ENCODE measurements at places on chromosomes 5 and 9.

DNA sequence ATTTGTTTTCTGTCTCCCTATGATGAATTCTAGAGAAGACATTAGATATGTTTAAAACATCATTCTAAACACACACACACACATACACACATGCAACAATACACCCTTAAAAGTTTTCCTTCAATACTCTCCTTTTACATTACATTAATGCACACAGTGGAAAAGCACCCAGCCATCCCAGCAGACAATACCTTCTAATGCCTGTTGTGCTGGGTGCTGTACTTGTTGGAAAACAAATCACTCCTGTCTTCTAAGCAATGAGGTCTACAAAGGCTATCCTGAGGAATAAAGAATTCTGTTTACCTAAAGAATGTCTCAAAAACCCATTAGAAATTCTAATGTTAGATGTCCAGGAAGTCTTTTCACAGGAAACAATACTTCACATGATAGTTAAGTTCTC, 259.1 kb upstream of the PPP1R2B start:
- no peak for DNase-seq

DNA sequence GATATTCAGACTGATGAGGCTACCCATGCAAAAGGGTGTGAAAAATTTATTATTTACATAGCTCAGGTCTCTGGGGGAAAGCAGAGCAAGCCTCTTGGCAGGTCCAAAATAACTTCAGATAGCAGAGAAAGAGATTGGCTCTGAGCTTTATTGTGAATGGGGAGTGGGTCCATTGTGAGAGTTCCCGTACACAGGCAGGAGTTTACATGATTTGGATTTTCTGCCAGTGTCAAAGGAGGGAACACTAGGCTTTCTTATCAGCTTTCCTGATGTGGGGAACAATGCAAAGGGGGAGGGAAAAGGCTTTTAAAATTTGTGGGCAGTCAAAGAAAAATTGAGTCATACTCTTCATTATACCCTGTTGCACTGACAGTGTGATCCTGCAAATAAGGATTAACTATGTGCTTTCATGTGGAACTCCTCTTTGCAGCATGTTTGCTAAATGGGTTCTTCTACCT, 615.0 kb upstream of the RIOK2 start:
- DNase-seq = no peak

GRCh38 chr9:104871961-104872527, 55.9 kb downstream of the ABCA1 start:
- no peak for DNase-seq

- no peak for DNase-seq
These were observed 32.3 kb downstream of the NRG2 start for GRCh38 chr5:140010798-140011197.

DNA sequence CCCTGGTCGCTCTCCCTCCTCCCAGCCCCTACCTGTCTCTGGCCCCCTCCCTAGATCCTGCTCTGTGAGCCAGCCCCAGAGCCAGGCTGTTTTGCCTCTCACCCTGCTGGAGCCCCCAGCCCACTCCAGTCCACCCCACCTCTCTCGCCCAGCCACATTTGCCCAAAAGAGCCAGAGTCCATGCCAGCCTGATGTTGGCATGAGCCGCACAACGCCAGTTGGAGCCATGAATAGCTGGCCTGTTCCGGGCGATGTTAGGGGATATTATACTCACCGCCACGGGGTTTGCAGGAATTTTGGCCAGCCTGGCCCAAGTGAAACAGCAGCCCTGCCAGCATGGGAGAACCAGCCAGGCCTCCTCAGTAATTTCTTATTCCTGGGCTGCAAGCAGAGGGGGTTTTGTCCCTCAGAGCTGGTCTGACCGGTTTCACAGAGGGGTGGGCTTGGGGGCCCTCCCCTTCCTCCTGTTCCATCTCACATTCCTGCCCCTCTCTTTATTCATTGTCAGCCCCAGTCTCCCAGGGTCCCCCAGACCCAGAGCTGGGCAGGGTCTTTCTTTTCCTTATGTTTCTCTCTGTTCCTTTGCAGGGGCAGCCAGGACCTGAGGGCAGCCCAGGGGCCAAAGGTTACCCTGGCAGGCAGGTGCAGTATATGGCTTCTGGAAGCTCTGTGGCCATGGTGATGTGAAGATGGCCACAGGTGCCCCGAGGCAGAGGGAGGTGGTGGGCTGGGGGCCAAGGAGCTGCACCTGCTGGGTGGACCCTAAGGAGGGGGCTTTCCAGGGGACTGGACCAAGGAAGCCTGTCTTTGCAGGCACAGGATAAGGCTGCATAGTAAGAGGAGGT, 50.1 kb downstream of the COL27A1 start:
- no peak for DNase-seq

DNA sequence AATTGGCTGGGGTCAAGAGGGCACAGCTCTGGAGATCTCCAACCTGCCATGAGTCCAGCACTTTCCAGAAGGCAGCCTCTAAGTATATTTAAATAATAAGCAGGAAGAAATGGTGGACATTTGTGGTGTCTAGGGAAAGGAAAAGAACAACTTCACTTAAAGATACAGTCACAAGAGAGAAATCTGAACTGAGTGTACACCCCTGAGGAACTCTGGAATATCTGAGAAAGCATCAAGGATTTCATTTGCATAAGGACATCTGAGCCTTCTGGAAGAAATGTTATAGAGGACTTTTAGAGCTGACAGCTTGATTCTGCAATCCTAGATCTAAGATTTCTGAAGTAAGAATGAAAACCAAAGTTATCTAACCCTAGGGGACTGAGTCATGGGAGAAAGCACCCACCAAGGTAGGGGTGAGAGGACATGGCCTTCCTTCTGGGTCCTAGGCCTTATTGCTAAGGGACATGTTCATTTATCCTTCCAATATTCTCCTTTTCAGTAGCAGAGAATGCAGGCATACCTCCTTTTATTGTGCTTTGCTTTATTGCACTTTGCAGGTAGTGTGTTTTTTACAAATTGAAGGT, 253.4 kb upstream of the SLC24A2 start:
- no peak for DNase-seq

GRCh38 chr5:172858511-172858989, 24.5 kb downstream of the ERGIC1 start:
- no peak for DNase-seq

GRCh38 chr9:136808806-136809158, 1.0 kb downstream of the RABL6 start:
- DNase-seq = peak; percentile 9

- no peak for DNase-seq
These were observed 242.8 kb downstream of the CDH18 start for GRCh38 chr5:19745247-19745646.

DNA sequence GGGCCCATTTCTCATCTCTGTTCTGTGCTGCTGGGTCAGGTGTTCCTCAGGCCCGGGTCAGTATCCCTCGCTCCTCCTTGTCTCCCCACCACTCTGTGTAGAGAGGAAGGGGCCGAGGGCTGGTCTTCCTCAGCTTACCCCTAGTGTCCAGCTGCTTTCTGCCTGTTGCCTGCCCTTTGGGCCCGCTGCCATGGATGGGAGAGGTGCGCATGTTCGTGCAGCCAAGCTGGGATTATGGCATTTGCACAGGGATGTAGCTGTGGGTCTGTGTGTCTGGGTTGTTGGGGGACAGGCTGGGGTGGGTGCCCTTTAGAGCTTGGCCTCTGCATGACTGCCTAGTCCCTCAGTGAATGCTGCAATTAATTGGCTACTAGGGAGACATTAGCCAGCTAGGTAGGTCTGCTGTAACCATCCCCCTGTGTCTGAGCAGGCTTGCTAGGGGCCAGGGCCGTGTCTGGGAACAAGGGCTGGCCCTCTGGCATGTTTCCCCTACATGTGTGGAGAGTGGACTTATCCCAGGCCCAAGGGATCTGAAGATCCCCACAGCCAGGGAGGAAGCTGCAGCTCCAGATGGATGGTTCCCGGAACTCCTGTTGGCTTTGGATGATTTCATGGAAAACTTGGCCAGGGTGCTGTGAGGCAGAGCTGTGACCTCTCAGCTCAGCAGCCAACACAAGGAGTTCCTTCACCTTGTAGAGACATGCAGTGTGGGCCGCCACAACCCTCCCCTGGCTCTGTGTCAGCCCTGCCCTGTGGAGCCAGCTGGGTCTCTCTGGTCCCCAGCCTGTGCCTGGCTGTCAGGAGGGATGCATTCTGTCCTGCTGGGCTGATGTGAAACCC, 161.9 kb downstream of the MACROH2A1 start:
- no peak for DNase-seq

All from NCI-H2227 treated with DMSO at 0.1 percent for 48 hours (cell line).